ENCODE measurements at places on chromosomes 5 and 9. TPM values are rescaled to one million over a fixed set of nuclear protein-coding genes. Genes with fewer than 3 reads are reported as not detected.
A peak's percentile ranks its signal among the peaks of the same experiment; 100 is the strongest.

Gene MYOT
- not detected for total RNA-seq

Gene ISOC1
- total RNA-seq: 15.5 TPM

Gene PLPPR1
- total RNA-seq: not detected

Gene CD274
- total RNA-seq: 8.3 TPM

Gene UBE2QL1
- total RNA-seq: 0.35 TPM

DNA sequence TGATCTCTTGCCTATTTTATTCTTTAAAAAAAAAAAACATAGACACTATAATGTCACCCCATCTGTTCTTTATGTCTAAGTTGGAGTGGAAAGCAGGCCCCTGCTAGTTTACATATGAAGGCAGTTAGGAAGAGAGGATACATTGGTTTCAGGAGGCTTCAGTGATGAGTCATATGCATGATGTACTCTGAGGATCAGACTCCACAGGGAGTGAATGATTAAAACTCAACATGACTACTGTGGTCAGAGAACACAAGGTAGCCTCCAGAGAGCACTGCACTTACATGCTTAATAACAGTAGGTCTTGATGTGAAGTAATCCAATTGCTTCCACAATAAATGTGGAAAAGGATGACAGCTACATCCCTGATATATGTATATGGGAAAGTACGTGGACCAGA is 22.7 kb upstream of the FSTL4 start:
- no peak for DNase-seq
- H3K4me3 ChIP-seq: no peak overlapping the region
- H3K36me3 ChIP-seq: no peaks in the 10 kb centered on the region
- peaks cover 42% of the 10 kb centered on the region for H3K27me3 ChIP-seq

GRCh38 chr9:70439991-70440706 is 25.7 kb upstream of the KLF9 start:
- no peak for DNase-seq
- H3K4me3 ChIP-seq: no peak overlapping the region
- no peaks in the 10 kb centered on the region for H3K36me3 ChIP-seq
- H3K27me3 ChIP-seq: no peaks in the 10 kb centered on the region

DNA sequence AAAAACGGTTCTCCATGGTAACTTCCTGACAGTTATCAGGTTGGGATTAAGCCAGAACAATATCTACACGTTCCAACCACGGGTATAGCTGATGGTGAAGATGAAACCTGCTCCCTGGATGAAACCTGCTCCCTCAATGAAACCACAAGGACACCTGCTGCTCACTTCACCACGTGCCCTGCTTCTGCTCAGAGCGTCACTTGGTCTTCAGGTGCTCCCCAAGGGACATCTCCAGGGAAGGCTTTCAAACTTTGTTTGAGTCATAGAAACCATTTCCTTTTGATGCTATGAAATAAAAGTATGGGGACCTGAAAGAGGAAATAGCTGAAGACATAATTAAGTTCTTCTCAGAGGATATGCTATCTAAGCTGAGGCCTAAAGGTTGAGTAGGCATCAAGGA is 242.4 kb downstream of the MED10 start:
- H3K4me1 ChIP-seq: no peaks in the 10 kb centered on the region
- DNase-seq: no peak
- H3K27me3 ChIP-seq: no peaks in the 10 kb centered on the region
- no peaks in the 10 kb centered on the region for H3K36me3 ChIP-seq

GRCh38 chr9:123866497-123866896 is 63.4 kb downstream of the DENND1A start:
- no peak overlapping the region for H3K4me3 ChIP-seq
- no peak for DNase-seq
- no peaks in the 10 kb centered on the region for H3K27me3 ChIP-seq
- H3K4me1 ChIP-seq: peaks cover 38% of the 10 kb centered on the region
- peaks cover 7% of the 10 kb centered on the region for H3K36me3 ChIP-seq

GRCh38 chr5:74624501-74624900 is 16.0 kb downstream of the ENC1 start:
- H3K27me3 ChIP-seq: peaks cover 55% of the 10 kb centered on the region
- H3K36me3 ChIP-seq: no peaks in the 10 kb centered on the region
- no peak for DNase-seq
- no peak overlapping the region for H3K4me3 ChIP-seq
- no peak overlapping the region for H3K27ac ChIP-seq

- no peak for DNase-seq
- H3K36me3 ChIP-seq: no peaks in the 10 kb centered on the region
- no peak overlapping the region for H3K27ac ChIP-seq
These were observed 997.1 kb upstream of the ARRDC3 start for GRCh38 chr5:92380069-92380770.

GRCh38 chr5:10555277-10555684 is 8.6 kb upstream of the ANKRD33B start:
- DNase-seq: no peak
- H3K4me3 ChIP-seq: no peak overlapping the region

DNA sequence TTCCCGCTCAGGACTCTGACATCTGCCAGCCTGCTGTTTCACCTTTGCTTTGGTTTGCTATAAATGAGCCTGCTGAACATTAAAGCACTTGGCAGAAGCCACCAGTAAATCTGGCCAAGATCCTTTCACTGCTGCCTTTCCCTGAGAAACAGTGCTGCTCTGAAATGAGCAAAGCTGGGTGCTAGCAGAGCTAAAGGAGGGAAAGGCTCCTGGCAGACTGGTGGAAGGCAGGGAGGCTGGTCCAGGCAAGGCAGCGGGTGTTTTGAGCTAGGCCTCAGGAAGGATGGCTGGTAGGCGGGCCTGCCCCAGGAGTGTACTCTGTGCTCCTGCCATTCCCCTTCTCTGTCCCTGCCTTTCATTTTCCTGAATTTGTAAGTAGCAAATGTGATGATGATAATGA is 52.5 kb upstream of the PTGS1 start:
- no peaks in the 10 kb centered on the region for H3K27me3 ChIP-seq
- DNase-seq: no peak
- no peaks in the 10 kb centered on the region for H3K4me1 ChIP-seq
- no peak overlapping the region for H3K27ac ChIP-seq

DNA sequence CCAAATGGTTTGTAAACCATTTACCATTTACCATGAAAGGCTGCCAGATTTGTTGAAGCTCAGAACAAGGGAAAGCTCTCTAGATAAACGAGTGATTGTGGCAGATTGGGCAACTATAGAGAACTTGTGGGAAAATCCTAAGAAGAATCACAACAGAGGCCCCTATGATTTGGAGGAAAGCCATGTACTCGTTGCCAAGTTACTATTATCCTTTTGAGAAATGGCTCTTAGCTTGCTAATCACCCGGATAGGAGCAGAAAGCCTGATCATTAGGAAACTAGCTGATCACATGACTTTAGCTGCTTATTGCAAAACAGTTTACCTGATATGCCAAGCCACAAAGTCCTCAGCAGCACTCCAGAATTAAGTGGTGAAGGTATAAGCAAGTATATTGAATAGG is 23.5 kb upstream of the ATG10 start:
- no peak overlapping the region for H3K27ac ChIP-seq
- no peaks in the 10 kb centered on the region for H3K4me1 ChIP-seq
- no peaks in the 10 kb centered on the region for H3K27me3 ChIP-seq

DNA sequence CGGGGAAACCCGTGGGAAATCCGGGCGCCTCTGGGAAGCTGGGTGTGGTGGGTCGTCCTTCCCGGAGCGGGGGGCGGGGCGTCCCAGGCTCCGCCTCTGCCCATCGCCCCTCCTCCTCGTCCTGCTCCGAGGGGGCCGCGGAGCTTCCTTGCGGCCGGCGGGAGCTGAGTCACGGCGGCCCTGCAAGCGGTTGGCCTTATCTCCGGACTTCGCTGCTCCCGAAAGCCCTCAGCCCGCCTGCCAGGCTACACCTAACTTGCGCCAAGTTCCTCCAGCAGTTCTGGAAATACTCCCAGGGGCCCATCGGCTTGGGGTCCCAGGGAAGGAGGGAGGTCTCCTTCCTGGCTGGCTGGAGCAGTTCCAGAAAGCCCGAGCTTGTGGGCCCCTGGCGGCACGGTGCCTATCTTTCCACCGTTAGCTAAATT is 54.1 kb upstream of the CDKN2AIPNL start:
- H3K27me3 ChIP-seq: no peaks in the 10 kb centered on the region
- H3K4me1 ChIP-seq: peaks cover 14% of the 10 kb centered on the region
- H3K36me3 ChIP-seq: no peaks in the 10 kb centered on the region
- DNase-seq: peak; percentile 72
- peak overlapping the region; percentile 72 for H3K4me3 ChIP-seq
- peak overlapping the region; percentile 83 for H3K27ac ChIP-seq

DNA sequence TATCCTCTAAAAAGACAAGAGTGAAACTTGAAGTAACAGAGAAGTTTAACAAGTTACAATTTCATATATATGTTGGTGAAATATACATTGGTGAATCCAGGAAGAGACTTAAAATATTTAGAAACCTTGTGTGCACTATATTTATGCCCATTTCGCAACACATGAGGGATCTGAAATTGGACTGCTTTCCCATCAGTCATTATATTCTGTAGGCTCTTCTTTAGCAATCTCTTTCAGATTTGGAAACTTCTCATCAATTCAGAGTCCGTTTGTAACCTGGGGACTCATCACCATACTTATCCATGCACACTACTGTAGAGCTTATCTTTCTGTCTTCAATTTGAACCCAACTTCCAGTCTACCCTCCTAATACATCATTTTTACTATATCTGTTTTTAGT is 2.1 kb downstream of the ITGA1 start:
- H3K27me3 ChIP-seq: peaks cover 2% of the 10 kb centered on the region
- H3K36me3 ChIP-seq: peaks cover 14% of the 10 kb centered on the region
- peak overlapping the region; percentile 92 for H3K4me3 ChIP-seq
- peak overlapping the region; percentile 67 for H3K27ac ChIP-seq
- DNase-seq: no peak
- H3K4me1 ChIP-seq: peaks cover 57% of the 10 kb centered on the region

GRCh38 chr5:173664154-173664526 is 47.7 kb upstream of the BOD1 start:
- no peaks in the 10 kb centered on the region for H3K4me1 ChIP-seq
- H3K36me3 ChIP-seq: no peaks in the 10 kb centered on the region
- no peak overlapping the region for H3K27ac ChIP-seq

DNA sequence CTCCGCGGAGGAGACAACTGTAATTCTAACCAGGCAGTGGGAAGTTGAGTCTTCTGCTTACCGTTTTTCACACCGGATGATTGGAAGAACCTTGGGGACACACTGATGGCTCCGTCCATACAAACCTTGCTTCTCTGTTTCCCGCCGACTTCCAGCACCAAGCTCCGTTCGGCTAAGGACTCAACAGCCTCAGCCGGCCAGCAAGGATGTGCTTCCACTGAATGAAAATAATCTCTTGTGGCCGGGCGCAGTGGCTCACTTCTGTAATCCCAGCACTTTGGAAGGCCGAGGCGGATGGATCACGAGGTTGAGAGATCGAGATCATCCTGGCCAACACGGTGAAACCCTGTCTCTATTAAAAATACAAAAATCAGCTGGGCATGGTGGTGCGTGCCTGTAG is 1.8 kb upstream of the EDF1 start:
- H3K4me1 ChIP-seq: peaks cover 20% of the 10 kb centered on the region
- no peak overlapping the region for H3K27ac ChIP-seq
- H3K4me3 ChIP-seq: peak overlapping the region; percentile 63
- no peaks in the 10 kb centered on the region for H3K27me3 ChIP-seq

DNA sequence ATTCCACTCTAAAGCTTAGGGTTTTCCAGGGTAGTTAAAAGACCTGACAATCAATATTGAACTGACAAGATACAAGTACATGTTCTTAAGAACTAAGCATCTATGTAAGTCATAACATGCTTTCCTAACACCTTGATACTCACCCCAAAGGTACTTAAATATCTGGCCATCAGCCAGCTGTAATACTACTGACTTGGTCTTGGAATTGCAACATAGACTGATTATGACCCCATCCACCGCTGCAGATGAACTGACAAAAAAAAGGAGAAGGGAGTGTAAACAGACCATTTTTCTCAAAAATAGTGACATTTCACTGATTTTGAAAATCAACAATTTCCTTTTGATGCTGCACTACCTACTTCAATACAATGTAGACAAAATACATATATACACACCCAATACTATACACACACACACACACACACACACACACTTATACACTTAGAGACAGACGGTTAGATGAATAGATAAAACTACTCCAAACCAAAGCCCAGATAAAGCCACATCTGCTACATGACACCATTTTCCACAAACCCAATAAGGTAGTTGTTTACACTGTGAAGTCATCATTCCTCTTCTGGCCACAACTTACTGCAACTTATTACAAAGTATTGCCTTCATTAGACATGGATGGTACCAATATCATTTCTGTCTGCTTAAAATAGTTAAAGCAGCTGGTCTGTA is 30.4 kb downstream of the ELP1 start:
- H3K36me3 ChIP-seq: peaks cover 25% of the 10 kb centered on the region
- H3K4me3 ChIP-seq: no peak overlapping the region
- H3K4me1 ChIP-seq: no peaks in the 10 kb centered on the region
- H3K27ac ChIP-seq: no peak overlapping the region

GRCh38 chr5:61397238-61397637 is 65.2 kb downstream of the ZSWIM6 start:
- DNase-seq: no peak
- H3K27ac ChIP-seq: no peak overlapping the region
- H3K4me3 ChIP-seq: no peak overlapping the region
- H3K36me3 ChIP-seq: peaks cover 3% of the 10 kb centered on the region

- H3K36me3 ChIP-seq: no peaks in the 10 kb centered on the region
- DNase-seq: no peak
- H3K4me1 ChIP-seq: no peaks in the 10 kb centered on the region
- H3K4me3 ChIP-seq: no peak overlapping the region
- H3K27me3 ChIP-seq: peaks cover 26% of the 10 kb centered on the region
These were observed 59.8 kb upstream of the CPLX2 start for GRCh38 chr5:175811589-175811988.

DNA sequence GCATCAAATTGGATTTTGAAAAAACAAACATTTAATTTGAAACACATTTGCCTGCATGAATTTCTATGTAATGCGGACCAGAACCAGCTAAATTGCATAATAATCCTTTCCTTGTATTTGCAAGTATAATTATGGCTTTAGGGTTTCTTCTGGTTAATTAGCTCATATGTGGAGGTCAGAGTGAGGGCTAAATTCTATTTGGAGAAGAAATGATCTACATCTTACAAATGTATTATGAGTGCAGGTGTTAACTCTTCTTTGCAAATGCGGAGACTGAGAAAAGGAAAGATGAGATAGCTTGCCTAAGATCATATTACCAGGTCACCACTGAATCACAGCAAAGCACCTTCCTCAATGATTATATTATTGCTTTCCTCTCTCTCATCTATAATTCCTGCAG is 194.7 kb downstream of the CDH9 start:
- no peaks in the 10 kb centered on the region for H3K27me3 ChIP-seq
- H3K27ac ChIP-seq: no peak overlapping the region
- H3K36me3 ChIP-seq: no peaks in the 10 kb centered on the region
- H3K4me1 ChIP-seq: no peaks in the 10 kb centered on the region

DNA sequence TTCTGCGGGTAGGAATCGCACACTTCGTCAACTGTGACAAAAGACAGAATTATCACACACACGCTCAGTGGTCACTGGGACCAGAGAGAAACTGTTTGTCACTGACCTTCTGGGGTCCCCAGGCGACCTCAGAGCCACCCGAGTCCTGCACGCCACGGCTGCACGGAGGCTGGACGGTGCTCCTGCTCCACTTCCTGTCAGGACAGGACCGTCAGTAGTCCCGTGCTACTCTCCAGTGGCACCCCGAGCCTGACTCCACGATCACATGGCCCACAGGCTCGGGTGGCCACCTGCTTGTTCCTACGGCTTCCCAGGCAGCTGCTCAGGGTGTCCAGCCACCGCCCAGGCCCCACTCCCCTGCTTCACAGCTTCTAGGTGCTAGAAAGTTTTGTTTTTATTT is 17.9 kb downstream of the MRNIP start:
- H3K36me3 ChIP-seq: peaks cover 24% of the 10 kb centered on the region
- DNase-seq: no peak
- H3K27me3 ChIP-seq: no peaks in the 10 kb centered on the region
- peaks cover 18% of the 10 kb centered on the region for H3K4me1 ChIP-seq

- no peak overlapping the region for H3K4me3 ChIP-seq
- no peak for DNase-seq
- H3K36me3 ChIP-seq: no peaks in the 10 kb centered on the region
- no peaks in the 10 kb centered on the region for H3K4me1 ChIP-seq
These were observed 389.6 kb downstream of the SEMA5A start for GRCh38 chr5:9156282-9156681.

Data from activated CD8-positive, alpha-beta memory T cell treated with anti-CD3 and anti-CD28 coated beads, Interleukin-2, amount 10 ng/mL, durations not matched to agents 7 days and 5 days (primary cell).